ENCODE measurements at places on chromosomes 6 and 20.

GRCh38 chr20:44218446-44218845 lies 7.9 kb upstream of the OSER1 start:
- DNase-seq, result no peak

DNA sequence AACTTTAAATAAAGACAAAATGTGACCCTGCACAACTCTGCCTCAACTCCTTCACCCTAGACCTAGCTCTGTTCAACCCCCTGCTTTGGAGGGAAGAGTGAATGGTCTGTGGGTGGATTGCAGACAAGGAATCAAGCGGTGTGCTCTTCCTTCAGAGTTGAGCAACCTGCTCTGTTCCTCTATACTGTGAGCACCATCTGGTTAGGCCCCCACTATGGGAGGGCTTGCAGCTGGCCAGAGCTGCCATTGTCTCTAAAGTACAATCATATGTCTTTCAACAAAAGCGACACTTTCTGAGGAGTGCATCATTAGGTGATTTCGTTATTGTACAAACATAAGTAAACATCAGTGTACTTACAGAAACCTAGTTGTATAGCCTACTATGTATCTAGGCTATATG lies 406.1 kb upstream of the MARCKS start:
- DNase-seq, result no peak

- no peak for DNase-seq
Observed at GRCh38 chr20:14410869-14411555, 73.6 kb upstream of the FLRT3 start.

GRCh38 chr6:109794201-109794923 lies 103.3 kb downstream of the FIG4 start:
- DNase-seq, result no peak

- no peak for DNase-seq
Observed at GRCh38 chr6:30727920-30728553, 7.9 kb downstream of the TUBB start.

- DNase-seq, result no peak
Observed at GRCh38 chr20:51412333-51412871, 130.1 kb downstream of the NFATC2 start.

DNA sequence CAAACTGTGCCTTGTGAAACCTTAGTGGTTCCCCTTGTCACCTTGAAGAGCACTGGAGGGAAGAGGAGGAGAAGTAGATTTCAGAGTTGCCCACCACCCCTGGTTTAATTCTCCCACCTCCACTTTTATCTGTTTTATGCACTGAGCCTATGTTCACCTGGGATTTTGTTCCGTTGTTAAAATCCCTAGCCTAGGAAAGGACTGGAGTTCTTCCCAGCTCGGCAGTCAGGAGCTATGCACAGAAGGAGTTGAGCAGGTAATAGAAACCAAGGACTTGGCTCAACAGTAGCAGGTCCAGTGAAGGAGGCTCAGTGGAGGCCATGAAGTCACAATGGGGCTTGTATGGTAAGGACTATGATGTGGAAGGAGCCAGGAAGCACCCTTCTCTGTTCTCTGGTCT lies 290.3 kb upstream of the PRND start:
- no peak for DNase-seq
